Activated CD8-positive, alpha-beta memory T cell treated with anti-CD3 and anti-CD28 coated beads for 1 hour (primary cell): ENCODE measurements at places on chromosomes 3 and 15.

- no peak for DNase-seq
Observed at GRCh38 chr15:40847223-40847961, 3.5 kb downstream of the SPINT1 start.

- DNase-seq: no peak
Observed at GRCh38 chr15:84819291-84819768, 2.2 kb downstream of the ALPK3 start.

GRCh38 chr3:44957986-44958385 is 18.0 kb downstream of the ZDHHC3 start:
- DNase-seq: no peak

- no peak for DNase-seq
Observed at GRCh38 chr3:15542614-15543013, 21.1 kb upstream of the COLQ start.

GRCh38 chr3:106710596-106710995 is 666.6 kb upstream of the CCDC54 start:
- no peak for DNase-seq

DNA sequence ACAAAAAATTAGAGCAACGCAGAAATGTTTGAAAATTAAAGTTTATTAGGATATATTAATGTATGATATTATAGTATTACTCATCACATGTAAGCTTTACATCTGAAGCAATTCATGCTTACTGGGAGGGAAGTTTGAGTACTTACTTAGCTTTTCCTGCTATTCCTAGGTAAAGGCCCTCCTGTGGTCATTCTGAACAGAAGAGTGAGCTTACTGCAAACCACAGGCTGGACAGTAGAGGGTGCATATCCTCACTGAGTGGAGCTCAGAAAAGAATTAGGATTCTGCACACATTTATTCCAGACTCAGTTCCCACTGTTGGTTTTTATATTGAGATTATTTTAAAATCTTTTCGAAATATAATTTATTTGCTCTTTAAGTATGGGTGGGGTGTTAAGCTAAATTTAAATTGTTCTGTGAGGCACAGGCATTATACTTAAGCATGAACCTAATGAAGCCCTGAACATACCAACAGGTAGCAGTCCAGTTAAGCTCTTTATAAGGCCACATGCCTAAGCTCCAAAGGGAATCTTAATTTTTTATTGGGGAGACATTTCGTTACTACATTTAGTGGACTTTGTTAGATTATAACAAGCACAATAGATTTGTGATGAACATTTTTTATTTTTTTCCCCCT is 10.2 kb downstream of the MRPS22 start:
- no peak for DNase-seq

DNA sequence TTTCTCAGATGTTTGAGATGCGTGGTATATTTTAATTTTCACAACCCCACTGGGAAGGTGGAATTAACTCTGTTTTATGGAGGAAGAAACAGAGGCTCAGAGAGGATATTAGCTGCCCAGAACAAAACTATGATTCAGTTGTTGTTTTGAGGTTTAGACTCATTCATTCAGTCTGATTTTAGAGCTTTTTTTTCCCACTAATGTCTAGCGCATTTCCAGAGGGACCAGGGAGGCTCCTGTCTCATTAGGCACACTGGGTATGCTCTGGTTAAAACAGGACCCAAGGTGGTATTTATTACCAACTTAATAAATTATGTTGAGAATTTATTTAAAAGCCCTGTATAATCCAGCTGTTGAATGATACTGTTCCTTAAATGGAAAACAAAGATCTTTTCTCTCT is 272.0 kb upstream of the RGMA start:
- DNase-seq: no peak

DNA sequence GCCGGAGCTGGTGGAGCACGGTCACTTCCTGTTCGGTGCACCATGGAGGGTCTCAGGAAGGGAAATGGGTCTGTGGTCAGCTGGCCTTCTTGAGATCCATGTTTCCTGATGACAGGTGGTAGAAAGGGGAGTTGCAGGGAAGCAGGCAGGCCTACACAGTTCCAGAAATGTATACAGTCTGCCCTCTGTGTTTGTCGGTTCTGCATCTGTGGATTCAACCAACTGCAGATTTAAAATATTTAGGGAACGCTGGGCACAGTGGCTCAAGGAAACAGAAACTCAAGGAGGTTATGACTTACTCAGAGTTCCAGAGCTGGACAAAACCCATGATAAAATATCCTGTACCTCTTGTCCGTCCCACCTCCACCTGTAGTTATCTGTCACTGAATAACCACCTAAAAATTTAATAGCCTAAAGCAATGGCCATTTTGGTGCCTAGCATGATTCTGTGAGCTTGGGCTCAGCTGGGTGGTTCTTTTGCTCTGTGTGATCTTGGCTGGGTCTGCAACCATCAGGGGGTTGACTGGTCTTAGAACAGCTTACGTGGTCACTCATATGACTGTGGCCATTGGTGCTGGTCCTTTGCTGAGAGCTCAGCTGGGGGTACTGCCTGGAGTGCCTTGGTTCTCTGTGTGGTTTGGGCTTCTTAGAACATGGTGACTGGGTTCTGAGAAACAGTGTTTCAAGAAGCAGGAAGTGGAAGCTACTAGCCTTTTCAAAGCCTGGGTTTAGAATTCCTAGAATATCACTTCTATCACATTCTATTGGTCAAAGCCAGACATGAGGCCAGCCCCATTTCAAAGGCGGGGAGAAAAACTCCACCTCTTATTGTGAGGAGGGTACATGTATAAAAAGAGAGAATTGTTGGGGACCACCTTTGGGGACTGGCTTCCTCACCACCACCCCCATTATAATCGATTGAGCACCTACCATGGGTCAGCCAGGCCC is 239.7 kb upstream of the BHLHE40 start:
- DNase-seq: no peak

DNA sequence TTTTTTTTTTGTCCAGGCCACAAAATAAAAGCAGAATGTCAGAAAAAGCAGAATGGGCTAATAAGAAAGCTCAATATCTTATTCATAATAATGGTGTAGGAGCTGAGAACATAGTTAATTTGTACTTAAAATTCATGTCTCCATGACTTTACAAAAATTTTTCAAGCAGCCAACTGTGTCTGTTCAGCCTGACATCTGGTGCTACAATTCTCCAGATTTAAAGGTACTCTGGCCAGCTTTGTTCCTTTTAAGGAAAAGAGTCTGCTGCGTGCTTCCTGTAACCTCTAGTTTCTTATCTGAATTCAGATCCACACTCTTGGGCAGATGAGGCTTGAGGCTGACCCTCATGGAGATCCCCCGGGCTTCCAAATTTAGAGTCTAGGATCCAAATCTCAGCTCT is 8.7 kb upstream of the RFX7 start:
- DNase-seq: no peak

DNA sequence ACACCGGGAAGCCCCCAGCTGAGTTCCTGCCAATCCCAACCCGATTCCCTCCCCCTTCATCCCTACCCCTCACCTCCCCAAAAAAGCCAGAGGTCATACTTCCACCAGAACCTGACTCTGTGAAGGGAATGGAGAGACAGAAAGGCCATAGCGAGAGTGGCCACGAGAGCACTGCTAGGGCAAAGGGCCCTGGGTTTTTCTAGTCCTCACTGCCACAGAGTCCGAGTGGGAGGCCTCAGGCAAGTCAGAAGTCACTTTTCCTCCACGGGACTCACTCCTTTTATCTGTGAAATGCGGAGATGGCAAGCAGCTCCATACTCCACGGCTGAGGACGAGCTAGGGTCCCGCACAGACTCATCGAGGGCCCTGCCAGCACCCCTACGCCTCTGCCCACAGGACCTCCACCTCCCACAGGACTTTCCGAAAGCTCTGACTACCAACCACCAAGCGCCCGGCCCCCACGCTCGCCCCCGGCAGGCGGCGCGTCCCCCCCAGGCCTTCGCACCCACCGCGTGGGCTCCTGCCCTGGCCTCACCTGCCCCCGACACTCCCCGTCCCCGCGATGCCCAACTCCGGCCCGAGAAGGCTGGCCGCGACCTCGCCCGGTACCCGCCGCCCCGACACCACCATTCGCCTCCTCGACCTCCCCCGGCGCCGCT is 792 bp downstream of the ATP13A3 start:
- peak; percentile 47 for DNase-seq

DNA sequence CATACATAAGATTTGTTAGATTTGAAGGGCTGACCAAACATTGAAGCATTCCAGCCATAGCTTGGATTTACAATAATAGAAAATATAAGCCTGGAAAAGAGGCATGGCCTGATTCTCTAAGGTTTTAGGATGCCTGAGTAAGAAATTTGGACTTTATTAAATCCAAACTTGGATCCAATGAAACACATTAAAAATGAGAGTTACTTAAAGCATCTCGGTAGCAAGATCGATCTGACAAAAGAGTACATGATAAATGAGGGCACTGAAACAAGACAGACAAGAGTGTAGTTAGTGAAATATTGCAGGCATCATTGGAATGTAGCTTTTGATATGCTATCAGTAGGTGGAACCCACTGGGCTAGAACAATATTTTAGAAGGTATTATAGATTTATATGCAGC is 855.7 kb upstream of the DPPA4 start:
- no peak for DNase-seq

GRCh38 chr3:195040773-195041520 is 230.0 kb downstream of the XXYLT1 start:
- DNase-seq: no peak

GRCh38 chr3:195548987-195549386 is 5.9 kb upstream of the PPP1R2 start:
- no peak for DNase-seq

GRCh38 chr15:67805666-67806516 is 19.4 kb upstream of the SKOR1 start:
- DNase-seq: no peak

GRCh38 chr15:68819495-68820294 is 1.0 kb downstream of the ANP32A start:
- no peak for DNase-seq

- no peak for DNase-seq
Observed at GRCh38 chr15:77528290-77528967, 104.3 kb downstream of the LINGO1 start.

- no peak for DNase-seq
Observed at GRCh38 chr3:52041118-52041731, 15.1 kb downstream of the DUSP7 start.

DNA sequence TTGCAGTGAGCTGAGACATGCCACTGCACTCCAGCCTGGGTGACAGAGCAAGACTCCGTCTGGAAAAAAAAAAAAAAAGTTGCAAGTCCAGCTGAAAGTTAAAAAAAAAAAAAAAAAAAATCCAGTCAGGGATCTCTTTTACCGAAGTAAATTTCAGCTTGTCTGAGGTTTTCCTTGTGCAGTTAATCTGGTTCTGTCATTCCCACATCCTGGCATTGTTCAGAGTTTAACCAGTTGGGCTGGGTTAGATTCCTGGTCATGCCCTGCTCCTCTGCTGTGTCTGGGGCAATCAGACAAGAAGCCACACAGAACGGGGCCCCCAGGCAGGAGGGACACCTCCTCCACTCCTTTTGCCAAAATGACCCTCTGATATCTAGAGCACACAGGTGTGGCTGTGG is 84.1 kb upstream of the KLHL25 start:
- no peak for DNase-seq

- no peak for DNase-seq
Observed at GRCh38 chr3:167318996-167319615, 61.0 kb downstream of the ZBBX start.

DNA sequence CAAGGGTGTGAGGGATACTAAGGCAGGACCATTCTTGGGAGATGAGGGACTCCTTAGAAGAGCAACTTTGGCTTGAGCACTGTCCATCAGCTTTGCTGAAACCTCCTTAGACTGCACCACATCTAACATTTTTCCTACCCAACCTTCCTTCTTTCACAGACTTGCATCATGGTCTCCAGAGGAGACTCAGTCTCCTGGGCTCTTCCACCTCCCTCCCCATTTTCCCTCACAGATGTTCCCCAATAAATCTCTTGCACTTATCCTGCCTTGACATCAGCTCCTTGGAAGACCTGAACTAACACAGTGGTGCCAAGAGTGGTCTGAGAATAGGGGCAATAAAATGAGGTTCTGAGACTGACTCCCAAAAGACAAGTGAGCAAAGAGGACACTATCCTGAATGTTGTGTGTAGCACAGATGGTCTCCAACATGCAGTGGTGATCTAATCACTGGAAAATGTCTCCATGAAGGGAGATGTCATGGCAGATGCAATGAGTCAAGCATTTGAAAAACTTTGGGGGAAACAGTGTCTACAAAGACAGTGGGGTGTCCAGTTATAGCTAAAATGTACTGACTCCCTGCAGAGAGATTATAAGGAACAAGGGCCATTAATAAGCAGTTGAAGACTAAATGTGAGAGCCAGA is 26.0 kb upstream of the BOC start:
- no peak for DNase-seq

DNA sequence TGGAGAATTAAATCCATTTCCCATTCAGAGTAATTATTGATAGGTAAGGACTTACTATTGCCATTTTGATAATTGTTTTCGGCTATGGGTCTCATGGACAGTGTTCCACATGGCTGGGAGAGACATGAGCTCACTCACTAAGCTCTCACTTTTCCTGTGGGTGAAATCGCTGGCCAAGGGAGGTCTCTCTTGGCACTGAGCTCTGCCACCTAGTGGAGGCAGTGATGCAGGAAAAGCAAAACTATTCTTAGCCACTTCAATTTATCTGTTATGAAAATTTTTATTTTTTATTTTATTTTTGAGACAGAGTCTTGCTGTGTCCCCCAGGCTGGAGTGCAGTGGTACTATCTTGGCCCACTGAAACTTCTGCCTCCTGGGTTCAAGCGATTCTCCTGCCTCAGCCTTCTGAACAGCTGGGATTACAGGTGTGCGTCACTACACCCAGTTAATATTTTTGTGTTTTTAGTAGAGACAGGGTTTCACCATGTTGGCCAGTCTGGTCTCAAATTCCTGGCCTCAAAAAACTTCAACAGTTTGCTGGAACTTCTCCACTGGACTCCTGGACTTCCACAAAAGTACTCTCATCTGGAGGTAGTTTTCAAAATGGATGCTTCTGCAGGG is 4.7 kb upstream of the RNF13 start:
- DNase-seq: peak; percentile 28

GRCh38 chr3:180871901-180872300 is 40.6 kb upstream of the FXR1 start:
- no peak for DNase-seq

DNA sequence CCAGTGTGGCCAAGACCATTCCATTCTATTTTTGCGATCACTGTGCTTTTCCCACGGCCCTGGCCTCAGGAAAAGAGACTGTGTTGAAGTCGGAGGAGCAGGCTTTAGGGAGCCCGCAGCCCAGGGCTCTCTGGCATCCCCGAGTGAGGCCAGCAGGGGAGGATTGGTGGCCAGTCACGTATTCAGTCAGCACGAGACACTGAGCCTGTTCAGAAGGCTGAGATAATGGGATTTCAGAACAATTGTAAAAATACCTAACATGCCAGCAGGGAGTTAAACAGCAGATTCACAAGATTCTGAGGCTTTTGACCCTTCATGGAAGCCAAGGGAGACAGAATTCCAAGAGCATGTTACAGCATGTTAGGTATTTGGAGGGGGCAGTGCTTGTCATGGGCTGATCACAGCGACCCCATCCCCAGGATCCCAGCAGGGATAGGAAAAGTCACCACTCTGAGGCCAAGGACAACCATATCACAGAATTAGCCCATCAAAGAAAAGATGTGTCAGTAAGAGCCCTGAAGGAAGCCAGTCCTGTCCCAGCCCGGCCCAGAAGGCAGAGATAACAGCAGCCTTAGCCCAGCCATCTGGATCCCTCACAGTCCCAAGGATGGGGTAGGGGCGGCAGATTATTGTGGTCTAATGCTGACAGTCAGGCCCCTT is 40.6 kb downstream of the AMOTL2 start:
- DNase-seq: no peak
